MCF 10A (cell line): ENCODE measurements at places on chromosomes 3 and 15.

- no peak for DNase-seq
Measured at GRCh38 chr3:39750712-39751111, 58.7 kb upstream of the MYRIP start.

GRCh38 chr15:59177317-59177660 is 29.4 kb upstream of the LDHAL6B start:
- no peak for DNase-seq

- DNase-seq: no peak
Measured at GRCh38 chr3:56810577-56811545, 9.1 kb upstream of the ARHGEF3 start.

DNA sequence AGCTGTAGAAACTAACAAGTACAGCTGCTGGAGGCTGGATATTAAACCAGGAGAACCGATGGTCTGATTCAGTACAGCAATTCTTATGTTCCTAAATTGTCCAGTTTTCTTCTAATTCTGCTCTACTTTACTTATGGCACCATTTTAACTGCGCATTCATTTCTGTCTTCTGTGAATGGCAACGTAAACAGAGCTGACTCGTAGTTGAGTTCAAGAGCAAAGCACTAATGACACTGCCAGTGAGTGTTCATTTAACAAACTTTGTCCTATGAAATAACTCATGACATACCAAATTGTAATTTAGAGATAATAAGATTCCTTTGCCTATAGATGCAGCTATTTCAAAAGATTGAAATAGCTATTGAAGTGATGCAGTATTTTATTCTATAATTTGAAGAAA is 48.7 kb downstream of the BCHE start:
- DNase-seq: no peak

DNA sequence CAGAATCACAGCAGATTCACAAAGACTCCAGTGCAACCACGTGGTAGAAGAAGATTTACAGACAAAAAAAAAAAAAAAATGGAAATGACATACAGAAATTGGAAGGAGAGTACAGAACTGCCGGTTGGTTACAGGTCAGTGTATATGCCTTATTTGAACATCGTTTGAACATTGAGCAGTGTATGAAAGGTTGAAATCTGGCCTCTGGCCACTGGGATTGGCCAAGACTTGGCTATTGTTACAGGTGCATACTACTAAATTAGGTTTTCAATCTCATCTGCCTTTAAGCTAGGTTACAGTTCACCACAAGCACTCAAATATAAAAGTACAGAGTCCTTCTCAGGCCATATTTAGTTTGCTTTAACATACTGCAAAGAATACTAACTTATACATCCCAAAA is 59.8 kb downstream of the THBS1 start:
- DNase-seq: peak; percentile 71

- DNase-seq: peak; percentile 63
Measured at GRCh38 chr15:49627407-49627877, 6.6 kb downstream of the DTWD1 start.

GRCh38 chr15:57528940-57529565 is 62.7 kb upstream of the MYZAP start:
- no peak for DNase-seq

DNA sequence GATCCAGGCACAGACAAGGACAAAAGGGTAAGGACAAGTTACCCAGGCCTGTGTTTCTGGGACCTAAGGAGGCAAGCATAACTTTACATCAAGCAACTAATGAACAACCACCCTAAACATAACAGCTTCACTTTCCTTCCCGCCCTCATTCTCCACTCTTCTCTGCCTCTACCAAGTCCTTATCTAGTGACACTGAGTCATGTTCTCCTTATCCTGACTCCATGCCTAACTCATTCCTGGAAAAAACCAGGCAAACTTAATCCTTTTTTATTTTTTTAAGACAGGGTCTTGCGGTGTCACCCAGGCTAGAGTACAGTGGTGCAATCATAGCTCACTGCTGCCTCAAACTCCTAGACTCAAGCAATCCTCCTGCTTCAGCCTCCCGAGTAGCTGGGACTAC is 44.5 kb downstream of the TMEM44 start:
- DNase-seq: no peak

- DNase-seq: no peak
Measured at GRCh38 chr3:112053229-112053628, 18.7 kb downstream of the TMPRSS7 start.

DNA sequence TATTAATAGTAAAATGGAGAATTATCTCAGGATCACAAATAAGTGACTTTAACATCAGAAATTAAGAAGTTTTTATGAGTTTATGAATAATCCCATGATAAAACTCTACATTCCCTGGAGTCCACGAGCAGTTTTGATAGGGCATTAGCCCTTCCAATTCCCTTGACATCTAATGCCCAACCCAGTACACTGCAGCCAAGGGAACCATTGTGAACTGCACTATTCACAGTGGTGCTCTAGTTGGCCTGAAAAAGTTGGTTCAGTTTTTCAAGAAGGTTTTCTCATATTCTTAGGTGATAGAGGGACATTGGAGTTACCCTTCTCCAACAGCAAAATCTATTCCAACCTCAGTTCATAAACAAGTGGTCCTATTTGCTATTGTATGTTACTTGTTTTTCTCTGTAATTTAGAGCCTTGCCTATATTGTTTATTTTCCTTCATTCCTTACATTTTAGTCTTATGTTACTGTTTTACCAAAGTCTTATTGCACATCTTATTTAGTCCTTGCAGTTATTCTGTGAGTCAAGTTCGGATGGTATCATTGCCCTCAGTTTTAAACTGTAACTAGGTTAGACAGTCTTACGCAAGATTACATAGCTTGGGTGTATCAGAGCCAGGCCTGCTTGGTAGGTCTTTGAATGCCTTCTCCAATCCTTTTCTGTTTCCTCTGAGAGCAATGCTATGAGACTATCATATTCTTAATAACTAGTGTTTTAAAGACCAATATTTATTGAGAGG is 57.9 kb upstream of the SAMMSON start:
- DNase-seq: peak; percentile 4

- DNase-seq: peak; percentile 94
Measured at GRCh38 chr3:155233213-155233612, 60.3 kb downstream of the STRIT1 start.

DNA sequence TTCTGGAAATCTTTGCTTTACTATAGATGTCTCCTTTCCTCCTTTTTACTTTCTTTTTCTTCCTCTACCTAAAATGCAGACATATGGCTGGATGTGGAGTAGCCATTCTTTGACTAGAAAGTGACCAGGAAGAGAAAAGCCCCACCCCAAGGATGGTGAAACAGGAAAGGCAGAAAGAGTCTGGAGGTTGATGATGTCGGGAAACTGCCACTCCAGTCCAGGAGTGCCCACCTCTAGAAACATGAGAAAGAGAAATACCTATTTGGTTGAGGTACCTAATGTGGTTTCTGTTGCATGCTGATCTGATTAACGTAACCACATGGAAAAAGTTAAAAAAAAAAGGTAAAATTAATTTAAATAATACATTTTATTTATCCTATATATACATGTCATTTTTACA is 55.2 kb upstream of the SSR3 start:
- no peak for DNase-seq

DNA sequence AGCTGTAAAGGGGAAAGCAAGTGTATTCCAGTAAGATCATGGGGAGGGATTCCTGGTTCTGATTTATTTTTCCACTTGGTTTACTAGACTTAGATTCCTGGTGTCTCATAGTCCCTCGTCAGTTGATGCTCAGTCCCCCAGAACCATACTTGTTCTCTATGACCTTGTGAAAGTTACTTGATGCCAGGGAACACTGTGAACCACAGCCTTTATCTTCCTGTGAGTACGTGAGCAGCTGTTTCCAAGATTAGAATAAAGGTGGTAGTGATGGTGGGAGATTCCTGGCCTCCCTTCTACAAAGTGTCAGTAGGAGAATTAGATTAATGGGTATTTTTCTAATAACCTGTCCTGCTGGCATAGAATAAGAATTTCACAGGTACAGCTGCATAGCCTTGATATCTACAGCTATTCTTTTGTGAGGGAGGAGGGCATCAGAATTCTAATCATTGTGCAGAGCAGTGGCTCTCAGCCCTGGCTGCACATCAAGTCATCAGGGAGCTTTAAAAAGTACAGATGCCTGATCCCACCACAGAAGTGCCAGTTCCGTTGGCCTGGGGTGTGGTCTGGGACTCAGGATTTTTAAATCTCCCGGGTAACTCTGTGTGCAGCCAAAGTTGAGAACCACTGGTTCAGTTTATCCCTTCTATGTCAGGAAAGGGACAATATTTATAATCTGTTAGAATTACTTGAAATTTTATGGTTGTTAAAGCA is 20.0 kb downstream of the GPD1L start:
- DNase-seq: no peak

DNA sequence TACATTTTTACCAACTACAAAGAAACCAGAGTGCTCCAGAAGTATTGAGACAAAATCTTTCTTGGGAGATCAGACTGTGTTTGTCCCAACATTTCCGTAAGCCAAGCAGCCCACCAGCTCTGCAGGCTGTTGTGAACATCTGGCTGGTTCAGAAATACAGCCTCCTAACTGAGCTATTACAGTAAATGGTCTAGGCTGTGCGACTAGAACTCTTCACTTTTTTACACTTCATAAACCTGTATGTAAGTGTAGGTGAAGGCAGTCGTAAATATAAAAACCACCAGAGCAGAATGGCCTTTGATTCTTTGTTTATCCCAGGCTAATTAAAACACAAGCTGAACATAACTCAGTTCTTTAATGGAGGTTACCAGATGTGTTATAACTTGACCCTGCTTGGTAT is 235.3 kb downstream of the ARRDC4 start:
- no peak for DNase-seq

GRCh38 chr3:5051772-5052171 is 70.3 kb upstream of the ARL8B start:
- DNase-seq: no peak

DNA sequence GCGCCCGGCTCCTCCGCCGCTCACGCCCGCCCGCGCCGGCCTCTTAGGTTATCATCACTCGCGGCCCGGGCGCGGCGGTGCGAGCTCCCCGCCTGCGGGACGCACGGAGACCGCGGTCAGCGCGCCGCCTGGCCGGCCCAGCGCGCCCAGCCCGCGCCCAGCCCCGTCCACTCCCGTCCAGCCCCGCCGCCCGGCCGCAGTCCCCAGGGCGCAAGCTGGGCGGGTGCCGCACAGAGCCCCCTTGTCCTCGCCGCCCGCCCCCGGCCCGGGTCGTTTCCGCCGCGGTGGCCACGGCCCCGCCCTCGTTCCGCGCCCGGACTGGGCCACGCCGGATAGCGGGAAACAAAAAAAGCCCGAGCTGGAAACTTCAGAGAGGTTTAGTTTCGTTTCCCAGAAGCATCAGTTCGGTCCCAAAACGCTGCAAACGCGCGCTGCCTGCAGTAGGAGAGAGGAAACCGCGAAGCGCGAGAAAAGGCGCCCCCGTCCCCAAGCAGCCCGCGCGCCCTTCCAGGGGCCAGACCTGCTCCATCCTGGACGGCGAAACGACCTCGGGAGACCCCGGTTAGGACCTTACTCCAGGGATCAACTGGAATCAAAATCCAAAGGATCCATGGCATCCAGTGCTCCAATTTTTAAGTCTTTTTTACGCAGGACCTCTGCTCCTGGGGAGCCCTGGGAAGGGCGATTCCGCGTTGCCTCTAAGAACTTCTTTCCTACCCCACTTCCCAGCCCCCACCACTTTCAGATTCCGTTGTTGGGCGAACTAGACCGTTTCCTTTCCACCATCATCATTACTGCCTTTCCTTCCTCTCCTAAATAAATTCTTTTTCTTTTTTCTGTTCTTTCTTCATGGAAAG is at the start of gene ATP10A:
ATP10A (minus strand) TSS at position 217 of the 857 bp plus-strand sequence. CDS start 231 bp downstream, outside the sequence.
- DNase-seq: no peak

DNA sequence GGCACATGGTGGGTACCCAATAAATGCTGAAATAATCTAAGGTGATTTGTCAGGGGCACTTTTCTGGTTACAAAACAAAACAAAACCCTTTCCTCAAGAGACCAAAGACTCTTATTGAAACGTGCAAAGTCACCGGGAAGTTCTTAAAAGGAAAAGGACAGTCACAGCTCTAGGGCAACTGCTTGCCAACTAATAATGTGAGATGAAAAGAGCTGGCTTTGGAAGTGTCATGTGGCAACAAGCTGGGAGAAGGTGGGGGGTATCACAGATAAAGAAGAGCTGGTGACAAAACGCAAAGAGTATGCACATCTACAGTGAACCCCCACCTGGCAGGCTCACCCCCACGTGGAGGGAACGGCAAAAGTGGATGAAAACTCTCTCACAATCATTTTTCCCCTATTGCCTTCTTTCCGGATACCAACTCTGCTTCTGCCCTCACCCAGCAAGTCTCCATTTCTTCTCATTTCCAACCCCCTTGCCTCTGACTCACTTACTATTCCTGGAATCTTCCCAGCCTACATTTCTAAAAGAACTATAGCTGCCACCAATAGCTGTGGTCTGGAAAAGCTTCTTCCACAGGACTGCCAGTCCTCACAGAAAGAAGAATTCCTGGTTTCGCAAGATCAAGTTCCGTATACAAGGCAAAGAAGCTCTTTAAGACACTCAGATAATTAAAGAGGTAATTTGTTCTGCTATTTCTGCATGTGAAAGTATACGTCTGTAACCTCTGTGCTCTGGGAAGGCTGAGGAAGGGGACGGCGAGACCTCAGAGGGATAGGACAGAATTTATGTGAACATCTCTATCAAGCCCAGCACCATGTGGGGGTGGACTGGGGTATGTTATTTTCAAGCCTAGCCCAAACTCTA is 21.8 kb upstream of the ANPEP start:
- DNase-seq: peak; percentile 94

DNA sequence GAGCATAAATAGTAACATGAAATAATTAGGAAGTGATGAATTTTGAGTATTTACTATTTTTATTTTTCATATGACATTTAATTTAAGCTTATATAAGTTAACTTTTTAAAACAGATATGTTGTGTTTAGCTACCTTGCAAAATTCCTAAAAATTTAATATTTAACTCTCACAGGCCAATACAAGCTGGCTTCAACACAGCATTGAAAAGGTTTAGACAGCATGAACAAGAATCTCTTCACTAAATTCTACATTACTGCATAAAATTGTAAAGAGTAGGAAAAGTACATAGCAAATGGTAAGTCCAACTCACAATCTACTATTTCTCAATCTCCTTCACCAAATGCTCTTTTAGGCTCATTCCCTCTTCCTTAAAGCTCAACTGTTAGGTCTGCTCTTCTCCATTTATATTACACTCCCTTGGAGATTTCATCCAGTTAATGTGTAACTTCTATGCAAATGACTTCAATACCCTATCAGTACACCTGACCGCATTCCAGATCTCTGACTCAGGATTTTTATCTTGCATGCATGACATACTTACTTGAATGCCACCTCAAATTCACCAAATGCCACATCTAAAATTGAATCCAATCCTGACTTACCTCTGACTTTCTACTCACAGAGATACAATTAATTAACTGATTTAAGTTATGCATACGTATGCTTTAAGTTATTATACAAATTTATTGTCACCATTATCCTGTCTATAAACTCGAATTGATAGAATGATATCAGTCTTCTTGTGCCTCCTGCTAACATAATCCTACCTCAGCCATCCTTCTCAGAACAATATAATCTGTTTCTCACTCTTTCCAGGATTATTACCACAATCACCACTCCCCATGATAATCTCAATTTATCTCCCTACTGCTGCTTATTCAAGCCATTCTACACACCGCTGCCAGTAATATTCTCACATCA is 127.0 kb downstream of the STAG1 start:
- DNase-seq: no peak
